GM13976 (cell line): ENCODE measurements at places on chromosomes 2 and 18.

DNA sequence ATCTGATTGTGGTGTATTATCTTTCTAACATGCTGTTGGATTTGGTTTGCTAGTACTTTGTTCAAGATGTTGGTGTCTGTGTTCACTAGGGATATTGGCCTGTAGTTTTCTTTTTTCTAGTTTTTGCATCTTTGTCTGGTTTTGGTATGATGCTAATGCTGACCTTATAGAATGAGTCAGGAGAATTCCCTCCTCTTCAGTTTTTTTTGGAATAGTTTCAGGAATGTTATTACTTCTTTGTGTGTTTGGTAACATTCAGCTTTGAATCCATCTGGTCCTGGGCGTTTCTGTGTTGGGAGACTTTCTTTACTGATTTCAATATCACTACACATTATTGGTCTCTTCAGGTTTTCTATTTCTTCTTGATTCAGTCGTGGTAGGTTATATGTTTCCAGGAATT lies 124.2 kb upstream of the EPB41L5 start:
- DNase-seq, result no peak

GRCh38 chr2:96890726-96891385 lies 21.0 kb upstream of the SEMA4C start:
- no peak for DNase-seq

GRCh38 chr2:177806025-177806424 lies 266.6 kb downstream of the PDE11A start:
- DNase-seq, result no peak

GRCh38 chr2:68104111-68104835 lies 41.5 kb upstream of the C1D start:
- DNase-seq, result no peak

- no peak for DNase-seq
Observed at GRCh38 chr2:224932522-224932921, 109.7 kb downstream of the DOCK10 start.

DNA sequence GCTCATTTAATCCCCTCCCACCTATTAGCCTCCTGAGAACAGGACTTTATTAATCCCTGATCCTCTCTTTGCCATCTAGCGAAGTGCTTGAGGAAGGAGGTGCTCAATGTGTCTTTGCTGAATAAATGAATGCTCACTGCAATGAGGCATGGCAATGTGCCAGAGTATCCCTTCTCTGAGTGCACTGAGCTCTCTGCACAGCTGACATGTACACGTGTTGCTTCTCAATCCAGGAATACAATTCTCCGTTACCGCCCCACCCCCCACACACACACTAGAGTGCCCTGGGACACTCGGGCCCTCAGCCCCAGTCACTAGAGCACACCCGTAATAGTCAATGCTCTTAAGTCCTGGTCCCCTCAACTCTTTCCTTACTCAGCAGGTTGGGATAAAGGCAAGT lies 41.4 kb downstream of the FAM178B start:
- no peak for DNase-seq

GRCh38 chr18:2083691-2084090 lies 487.6 kb downstream of the METTL4 start:
- DNase-seq, result no peak

- DNase-seq, result peak; percentile 34
Observed at GRCh38 chr2:152497481-152498052, 162.6 kb downstream of the FMNL2 start.

DNA sequence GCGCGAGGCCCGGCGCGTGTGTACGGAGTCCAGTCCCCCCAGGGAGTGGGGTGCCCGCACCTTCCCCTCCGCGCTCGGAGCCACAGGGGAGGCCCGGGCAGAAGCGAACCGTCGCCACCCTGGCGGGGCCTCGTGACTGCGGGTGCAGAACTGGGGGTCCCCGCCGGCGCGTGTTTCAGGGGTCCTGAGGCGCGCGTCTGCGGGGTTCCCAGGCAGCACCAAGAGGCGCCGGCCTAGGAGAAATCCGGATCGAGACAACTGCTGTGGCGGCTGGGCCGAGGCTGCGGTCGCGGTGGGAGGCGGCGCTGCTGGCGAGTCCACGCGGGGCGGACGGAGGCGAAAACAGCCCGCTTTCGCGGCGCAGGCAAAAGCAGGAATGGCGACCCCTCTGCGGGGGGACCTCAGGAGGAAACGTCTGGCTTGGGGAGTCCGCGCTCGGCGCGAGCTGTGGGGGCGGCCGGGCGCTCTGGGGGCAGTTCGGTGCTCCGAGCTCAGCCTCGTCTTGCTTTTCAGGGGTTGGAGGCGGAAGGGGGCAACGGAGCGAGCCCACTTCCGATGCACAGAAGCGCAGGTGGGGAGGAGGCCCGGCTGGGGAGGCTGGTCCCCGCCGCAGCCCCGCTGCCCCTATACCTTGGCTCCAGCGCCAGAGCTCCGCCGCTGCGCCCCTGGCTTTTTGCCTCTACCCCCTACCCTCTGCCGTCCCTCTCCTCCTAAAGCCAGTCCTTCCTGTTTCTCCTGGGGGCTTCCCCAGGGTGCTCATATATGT lies 81.5 kb upstream of the LDLRAD4 start:
- DNase-seq, result peak; percentile 74

DNA sequence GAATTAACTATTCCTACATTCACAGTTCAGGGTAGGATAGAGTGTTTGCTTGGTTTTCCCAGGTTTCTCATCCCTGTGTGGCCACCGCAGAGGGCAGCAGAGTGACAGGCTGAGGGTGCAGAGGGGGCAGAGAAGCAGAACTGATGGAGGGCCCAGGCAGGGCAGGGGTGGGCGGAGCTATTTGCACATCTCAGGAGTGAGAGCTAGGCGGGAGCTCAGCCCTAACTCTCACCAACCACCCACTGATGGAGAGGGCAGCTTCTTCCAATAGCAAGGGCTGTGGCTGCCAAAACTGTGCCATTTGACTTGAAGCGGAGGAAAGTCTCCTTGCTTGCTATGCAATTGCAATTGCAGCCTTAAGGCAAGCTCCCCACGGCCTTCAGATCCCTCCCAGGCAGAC lies 12.0 kb upstream of the DARS1 start:
- peak; percentile 34 for DNase-seq
